ENCODE measurements at places on chromosomes 1 and 21.

GRCh38 chr1:202958544-202959275 is 598 bp upstream of the ADIPOR1 start:
- no peak for DNase-seq

GRCh38 chr1:219858980-219859379 is 69.4 kb downstream of the SLC30A10 start:
- no peak for DNase-seq

DNA sequence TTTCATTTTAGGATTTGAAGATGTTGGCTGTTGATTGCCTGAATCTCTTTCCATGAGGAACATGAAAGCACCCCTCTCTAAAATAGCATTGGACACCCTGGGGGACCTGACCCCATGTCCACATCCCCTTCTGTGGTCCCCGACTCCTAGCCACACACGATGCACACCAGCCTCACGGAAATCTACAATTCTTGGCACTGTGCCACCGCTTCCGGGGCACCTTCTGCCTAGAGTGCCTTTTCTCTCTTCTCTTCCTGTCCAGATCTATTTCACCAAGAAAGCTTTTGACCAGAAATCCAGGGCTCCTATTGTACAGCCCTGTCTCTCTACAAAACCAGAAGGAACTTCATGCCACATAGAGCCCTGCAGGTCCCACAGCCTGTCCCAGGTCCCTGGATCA is 50.3 kb downstream of the MYSM1 start:
- no peak for DNase-seq

DNA sequence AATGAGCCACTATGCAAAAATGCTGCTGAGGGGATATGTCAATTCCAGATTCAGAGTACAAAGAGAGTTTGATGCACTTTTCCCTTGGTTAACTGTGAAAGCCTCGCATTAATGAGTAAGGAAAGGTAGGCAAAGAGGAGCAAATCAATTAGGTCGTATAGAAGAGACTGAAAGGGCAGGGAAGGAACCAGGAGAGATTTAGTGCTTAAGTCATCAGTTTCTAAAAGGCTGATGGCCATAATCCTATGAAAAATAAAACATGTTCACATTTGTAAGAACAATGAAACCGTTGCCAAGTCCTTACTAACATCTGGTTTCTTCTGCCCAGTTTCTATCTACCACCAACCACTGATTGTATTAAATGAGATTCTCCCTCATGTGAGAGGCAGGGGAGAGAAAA is 118.4 kb upstream of the PALMD start:
- DNase-seq, result no peak

DNA sequence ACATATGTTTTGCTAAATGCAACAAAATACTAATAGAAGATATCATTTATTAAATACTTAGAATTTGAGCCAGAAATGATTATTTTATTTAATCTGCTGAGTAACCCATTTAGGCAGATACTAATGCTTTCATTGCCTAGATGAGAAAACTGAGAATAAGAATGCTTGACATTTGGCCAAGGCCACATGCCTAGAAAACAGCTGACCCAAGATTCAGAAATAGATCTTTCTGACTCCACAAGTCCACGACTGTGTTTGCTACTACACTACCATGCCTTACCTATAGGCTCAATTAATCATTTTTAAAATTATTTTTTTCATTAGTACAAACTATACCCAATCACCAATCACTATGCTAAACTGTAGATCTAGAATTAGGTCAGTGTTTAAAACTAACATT is 129.7 kb downstream of the ATP1B1 start:
- no peak for DNase-seq

DNA sequence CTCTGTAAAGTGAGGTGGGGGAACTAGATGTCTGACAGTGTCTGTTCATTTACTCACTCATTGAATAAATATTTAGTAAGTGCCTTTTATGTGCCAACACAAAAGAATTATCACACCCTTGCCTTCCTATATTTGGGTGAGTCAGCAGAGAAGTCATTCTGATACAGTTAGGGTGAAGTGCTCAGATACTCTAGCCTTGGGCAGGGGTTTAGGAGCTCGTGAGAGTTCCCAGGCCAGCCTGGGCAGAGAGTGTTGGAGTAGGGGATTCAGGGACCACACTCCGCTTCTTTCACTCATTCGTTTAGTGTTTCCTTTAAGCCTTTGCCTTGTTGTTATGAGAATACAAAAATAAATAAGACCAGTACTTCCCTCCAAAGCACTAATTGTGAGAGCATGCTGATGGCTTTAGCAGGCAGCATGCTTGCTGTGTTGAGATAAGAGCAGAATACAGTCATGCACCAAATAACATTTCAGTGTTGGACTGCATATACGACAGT is 83.9 kb downstream of the DYRK1A start:
- DNase-seq, result no peak

DNA sequence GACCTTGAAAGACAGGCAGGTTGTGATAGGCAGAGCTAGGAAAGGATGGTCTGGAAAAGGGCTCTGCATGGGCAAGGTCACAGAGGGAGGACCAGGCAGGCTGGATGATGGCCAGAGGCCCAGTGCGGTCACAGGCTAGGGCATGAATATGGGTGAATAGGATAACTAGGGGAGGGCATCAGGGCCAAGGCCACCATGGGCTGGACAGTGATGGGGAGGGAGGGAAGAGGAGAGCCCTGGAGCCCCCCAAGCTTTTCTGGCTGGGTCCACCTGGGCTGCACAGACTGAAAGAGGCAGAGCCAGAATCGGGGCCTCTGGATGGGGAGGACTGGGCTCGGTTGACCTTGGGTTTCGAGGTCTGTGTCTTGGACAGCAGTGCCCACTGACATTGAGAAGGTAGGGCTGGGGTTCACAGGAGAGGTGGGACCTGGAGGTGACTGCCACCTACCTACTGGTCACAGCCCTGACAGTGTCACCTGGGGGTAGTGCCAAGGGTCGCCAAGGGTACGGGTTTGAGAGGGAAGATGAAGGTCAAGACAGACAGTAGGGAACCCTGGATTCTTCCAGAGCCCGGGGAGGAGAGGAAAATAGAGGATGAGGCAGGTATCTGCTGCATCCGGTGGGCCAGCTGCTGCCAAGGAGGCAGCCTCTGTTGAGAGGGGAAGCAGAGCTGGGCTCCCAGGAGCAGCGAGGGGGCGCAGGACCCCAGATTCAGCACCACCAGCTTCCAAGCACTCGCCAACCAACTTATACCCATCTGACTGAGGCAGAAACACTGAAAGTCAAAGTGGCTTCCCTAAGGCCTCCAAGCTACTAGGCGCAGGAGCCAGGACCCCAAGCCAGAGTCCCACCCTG is 6.1 kb upstream of the NPHP4 start:
- no peak for DNase-seq

GRCh38 chr1:30819244-30819571 is 61.6 kb upstream of the LAPTM5 start:
- DNase-seq, result no peak

DNA sequence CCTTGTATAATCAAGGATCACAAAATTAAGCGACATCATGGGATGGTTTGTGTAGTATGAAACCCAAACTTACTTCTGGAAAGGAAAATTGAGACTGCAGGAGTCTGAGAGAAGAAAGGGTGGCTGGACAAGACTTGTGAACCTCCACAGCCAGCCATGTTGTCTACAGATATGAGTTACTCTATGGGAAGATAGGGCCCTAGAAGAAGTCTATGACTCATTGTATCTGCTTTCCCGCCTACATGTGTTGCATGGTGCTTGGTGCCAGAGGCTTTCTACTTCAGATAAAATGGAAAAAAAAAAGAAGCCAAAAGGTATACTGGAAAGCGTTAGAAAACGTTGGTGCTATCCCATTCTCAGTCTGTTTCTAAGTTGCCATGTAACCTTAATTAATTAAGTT is 18.7 kb upstream of the OR6N2 start:
- no peak for DNase-seq

DNA sequence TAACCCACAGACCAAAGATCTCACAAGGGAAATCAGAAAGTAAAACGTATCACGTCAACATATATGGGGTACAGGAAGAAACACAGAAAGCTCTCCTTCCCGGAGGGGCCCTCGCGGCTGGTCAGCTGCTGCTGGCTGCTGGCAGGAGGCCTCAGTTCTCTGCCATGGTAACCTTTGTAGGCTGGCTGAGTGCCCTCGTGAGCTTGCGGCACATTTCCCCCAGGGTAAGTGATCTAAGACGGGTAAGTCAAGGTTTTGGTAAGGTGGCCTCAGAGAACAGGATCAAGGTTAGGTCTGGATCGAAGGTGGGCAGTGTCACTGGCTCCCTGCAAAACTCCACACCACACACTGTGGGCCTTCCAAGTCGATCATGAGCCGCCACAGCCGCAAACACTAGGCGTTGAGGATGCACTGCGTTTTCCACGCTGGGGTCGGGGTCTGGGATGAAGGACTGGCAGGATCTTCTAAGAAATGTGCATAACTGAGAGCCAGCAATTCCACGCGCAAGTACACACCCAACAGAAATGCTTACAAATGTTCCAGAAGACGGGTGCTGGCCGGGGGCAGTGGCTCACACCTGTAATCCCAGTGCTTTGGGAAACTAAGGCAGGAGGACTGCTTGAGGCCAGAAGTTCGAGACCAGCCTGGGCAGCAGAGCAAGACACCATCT is 33.9 kb downstream of the WDR4 start:
- no peak for DNase-seq

DNA sequence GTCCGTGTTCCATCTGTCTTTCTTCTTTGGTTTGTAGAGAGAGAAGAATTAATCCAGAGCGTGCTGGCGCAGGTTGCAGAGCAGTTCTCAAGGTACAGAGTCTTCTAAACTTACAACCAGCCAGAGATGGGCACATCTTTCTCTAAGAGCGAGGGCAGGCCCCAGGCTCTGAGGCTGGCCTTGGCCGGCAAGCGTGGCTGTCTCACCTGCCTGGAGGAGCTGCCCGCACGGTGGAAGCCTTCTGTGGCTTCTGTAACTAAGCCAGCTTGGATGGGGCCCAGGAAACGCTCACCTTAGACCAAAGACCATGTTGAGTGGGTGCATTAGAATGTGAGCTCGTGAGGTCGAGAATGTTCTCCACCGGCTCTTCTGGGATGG is 78.6 kb downstream of the PDE9A start:
- DNase-seq, result no peak

DNA sequence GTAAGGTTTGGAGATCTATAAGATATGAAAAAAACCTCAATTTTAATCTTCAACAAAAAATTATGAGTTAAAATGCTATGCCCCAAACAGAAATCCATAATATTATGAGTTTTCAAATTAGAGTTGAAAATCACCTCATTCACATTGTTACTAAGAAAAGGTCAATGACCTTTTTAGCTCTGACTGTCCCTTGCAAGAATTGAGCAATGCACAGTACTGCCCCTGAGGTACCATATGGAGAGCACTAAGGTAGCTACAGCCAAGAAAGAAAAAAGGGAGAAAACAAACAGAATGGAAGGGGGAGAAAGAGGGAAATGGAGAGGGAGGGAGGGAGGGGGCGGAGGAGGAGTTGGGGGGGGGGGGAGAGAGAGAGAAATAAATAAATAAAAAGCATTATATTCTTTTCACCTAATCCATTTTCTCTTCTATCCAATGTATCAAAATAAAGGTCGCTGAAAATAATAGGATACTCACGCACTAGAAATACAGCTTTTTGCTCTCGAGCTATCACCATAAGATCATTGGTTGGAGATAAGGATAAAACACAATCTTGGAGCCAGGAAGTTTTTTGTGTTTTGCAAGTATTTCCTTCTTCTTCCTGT is 58.8 kb downstream of the RAB3GAP2 start:
- DNase-seq, result no peak

DNA sequence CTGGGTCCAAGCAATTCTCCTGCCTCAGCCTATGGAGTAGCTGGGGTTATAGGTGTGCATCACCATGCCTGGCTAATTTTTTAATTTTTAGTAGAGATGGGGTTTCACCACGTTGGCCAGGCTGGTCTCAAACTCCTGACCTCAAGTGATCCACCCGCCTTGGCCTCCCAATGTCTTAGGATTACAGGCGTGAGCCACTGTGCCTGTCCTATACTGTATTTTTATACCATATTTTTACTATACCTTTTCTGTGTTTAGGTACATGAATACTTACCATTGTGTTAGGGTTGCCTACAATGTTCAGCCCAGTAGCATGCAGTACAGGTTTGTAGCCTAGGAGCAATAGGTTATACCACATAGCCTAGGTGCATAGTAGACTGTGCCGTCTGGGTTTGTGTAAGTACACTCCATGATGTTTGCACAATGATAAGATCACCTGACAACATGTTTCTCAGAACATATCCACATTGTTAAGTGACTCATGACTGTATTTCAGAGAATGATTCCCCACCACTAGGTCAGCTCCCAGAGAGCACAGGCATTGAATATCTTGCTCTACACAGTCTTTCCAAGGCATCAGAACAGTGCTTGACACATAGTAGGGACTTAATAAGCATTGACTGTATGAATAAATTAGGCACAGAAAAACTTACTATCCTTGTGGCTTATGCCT is 6.0 kb upstream of the CITED4 start:
- no peak for DNase-seq

DNA sequence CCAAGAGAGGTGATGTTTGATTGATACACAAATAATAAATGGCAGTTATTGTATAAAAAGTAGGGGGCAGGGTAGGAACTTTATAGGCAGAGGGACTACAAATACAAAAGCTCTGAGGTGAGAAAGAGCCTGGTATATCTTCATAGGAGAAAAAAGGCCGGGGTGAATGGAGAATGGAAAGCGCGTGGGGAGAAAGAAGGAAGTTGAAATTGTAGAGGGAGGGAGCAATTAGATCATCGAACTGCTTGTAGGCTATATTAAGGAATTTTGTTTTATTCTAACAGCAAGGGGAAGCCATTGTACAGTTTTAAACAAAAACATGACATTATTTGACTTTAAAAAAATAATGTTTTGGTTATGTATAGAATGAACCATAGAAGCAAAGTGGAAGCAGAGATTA is 147.4 kb downstream of the PDE4B start:
- no peak for DNase-seq

GRCh38 chr21:35044770-35045541 is 4.1 kb downstream of the RUNX1 start:
- DNase-seq, result no peak

GRCh38 chr1:7379441-7379971 is 391.6 kb upstream of the VAMP3 start:
- no peak for DNase-seq

DNA sequence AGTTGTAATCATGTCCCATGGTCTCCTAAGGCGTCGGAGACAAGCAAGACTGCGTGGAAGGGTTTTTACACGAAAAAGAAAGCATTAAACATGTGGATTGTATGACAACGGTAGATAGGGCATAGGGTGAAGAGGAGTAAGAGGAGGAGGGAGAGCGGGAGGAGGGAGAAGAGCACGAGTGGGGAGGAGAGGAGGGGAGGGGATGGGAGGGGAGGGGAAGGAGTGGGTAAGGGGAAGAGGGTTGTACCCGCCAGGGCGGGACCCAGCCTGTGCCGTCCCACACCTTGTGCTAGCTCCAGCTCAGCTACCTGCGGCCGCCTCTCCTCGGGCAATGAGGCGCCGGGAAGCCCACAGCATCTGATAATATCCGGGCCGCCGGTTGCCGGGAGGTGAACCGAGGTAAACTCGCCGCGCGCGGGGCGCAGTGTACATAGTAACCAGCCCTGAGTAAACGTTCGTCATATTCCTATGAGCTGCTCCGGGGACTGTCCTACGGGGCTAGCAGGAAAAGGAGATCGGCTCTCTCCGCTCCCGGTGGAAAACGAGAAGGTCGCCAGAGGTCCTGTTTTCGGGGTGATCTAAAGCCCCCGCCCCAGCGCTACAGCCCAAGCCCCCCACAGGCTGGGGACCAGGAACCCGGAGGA is 449 bp upstream of the RCAN3 start:
- DNase-seq, result no peak

GRCh38 chr1:48061162-48062136 is 64.3 kb upstream of the TRABD2B start:
- peak; percentile 45 for DNase-seq

Data from HCT116 (cell line).